ENCODE measurements at places on chromosomes 13 and 19. TPM values are rescaled to one million over a fixed set of nuclear protein-coding genes. Genes with fewer than 3 reads are reported as not detected.

- DNase-seq: no peak
Measured at GRCh38 chr19:44850641-44851109, 4.6 kb downstream of the NECTIN2 start.

DNA sequence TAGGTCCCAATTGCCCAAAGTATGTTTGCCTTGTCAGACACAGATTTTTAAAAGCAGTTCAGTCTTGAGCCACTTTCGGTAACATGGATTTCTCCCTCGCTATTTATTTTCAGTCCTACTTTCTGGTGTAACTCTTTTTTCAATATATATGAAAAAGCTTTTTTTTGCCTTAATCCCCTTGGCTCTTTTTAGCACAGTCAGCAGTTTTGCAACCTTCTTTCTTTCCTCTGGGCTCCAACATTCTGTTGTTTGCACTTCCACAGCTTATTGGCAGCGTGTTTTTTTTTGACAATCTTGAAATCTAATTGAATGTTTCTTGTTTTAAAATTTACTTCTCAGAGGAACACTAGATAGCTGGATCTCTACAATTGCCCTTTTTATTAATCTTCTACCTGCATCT is 429.3 kb upstream of the NBEA start:
- DNase-seq: no peak

Gene PSG1
- total RNA-seq: not detected

Gene CEACAM20
- not detected for total RNA-seq

DNA sequence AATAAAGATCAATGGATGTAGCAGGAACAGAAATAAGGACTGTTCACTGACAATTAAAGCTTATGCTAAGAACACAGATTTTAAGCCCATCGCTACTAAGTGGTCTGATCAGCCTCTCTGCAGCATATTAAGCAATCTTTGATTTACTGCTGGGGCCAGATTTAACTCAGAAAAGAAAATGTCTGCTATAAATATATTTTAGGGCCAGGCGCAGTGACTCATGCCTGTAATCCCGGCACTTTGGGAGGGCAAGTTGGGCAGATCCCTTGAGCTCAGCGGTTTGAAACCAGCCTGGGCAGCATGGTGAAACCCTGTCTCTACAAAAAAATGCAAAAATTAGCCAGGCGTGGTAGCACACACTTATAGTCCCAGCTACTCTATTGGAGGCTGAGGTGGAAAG is 43.0 kb downstream of the METTL21C start:
- DNase-seq: no peak

DNA sequence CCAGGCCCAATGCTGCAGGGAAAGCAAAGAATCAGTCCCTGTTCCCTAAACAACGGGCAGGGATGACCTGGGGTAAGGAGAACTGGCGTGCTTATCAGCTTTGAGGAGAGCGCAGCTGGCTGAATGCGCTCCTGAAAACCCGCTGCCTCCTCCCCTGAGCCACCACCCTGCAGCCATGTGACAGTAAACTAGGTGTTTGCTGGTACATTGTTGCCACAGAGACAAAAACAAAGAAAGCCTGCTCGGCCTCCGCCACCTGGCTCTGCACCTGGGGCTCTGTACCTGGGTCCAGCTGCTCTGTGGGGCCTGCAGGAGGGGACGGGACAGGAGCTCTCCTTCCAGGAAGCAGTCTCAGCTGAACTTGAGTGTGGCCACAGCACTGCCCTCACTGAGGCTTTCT is 21.8 kb downstream of the MCF2L start:
- peak; percentile 30 for DNase-seq

GRCh38 chr13:41304551-41304950 is 6.5 kb upstream of the NAA16 start:
- no peak for DNase-seq

- no peak for DNase-seq
Measured at GRCh38 chr19:31071136-31071855, 277.9 kb downstream of the TSHZ3 start.

DNA sequence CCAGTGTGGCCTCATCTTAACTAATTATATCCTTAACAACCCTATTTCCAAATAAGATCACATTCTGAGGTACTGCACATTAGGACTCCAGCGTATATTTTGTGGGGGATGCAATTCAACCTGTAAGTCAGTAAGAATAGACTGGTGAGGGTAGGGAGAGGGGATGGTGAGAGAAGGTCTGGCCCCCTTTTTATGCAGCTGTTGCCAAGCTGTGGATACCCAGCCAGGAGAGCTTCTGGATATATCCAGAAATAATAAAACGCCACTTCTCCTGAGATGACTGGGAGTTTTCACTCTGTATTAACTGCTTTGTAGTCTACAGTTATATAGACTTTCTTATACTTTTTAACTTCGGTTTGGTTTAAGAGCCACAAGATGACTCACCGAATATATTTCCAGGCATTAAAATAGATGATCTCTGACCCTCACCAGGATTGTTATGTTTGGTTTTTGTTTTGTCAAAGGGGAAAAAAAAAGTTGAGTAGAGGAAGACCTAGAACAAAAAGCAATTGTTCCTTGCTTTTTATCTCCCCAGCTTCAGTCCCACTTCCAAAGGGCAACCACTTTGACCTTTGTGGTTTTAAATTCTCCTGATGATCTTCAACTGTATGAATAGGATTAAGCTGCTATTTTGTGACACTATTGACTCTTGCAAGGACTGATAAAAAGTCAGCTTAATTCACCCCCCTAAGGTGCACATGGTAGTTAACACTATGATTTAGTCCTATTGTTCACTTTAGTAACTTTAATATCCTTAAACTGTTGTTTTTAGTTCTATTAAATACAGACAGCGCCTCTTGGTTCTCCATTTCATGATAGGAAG is 3.1 kb upstream of the NEK3 start:
- DNase-seq: no peak

DNA sequence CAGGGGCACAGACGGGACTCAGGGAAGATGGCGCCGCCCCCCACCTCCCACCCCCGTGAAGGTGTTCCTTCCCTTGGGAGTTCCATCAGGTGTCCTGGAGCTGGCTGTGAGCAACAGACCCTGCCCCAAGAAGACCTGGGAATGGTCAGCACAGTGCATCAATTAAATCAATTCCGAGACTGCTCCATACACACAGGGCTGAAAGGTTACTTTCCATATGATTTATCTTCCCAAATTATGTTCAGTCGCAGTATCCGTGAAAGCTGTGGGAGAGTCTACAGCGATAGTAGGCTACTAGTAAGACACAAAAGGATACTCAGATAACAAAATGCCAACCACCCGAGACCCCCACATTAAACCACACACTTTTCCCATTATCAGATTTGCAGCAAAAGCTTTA is 71.8 kb upstream of the PABPC3 start:
- DNase-seq: no peak

GRCh38 chr19:36106441-36106840 is 4.5 kb upstream of the OVOL3 start:
- DNase-seq: no peak

Gene URAD
- total RNA-seq: not detected

Gene JAK3
- total RNA-seq: 1.9 TPM

DNA sequence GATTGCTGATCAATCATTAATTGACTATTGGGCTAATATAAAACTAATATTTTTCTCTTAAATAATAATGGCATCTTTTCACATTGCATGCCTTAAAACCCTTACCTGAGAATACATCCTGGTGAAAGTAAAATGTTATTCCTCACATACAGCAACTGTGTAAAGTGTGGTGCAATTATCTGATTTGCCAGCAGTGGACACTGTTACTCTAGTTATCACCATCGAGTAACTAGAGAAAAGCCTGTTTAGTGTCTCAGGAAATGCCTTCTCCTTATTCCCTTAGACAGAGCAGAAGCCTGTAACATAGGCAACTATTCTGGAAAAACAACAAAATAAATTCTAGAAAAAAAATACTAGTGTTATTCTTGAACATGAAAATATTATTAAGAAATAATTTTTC is 459.8 kb downstream of the FGF14 start:
- DNase-seq: no peak

Gene SLAIN1
- total RNA-seq: 4.6 TPM

Gene RFXANK
- total RNA-seq: 39.9 TPM

DNA sequence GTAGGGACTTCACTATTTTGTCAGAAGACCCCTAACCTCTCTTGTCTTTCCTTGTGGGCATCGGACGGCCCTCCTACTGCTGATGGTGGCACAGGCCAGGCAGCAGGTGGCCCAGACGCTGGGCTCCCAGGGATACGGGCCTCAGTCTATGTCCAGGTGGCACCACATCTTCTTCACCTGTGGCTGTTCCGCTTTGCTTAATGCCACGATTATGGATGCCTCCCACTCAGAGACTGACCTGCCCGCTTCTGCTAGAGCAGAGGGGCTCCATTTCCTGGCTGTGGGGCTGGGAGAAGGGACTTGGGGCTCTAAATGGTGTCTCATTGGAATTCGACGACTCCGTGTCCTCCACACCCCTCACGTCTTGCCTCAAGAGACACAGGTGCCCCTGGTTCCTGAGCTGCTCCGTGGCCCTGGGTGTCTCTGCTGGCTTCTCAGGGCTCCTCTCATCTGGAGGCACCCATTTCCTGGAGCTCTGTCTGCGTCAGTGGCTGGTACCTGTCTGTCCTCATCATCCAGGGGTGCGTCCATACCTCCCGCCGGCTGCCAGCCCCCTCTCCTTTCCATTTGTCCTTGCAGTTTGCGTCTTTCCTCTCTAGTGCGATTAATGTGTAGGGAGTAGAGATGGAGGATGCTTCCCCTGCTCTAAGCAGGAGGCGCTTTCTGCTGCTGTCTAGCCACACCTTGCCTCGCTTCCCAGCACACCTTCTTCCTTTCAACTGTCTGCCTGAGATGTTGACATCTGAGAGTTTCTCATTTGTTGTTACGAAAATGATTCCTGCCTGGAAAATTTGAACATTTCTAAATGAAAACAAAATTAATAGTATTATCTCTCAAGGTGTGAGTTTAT is 63.4 kb downstream of the TEX29 start:
- no peak for DNase-seq

GRCh38 chr13:28636069-28636468 is 22.9 kb upstream of the POMP start:
- no peak for DNase-seq

DNA sequence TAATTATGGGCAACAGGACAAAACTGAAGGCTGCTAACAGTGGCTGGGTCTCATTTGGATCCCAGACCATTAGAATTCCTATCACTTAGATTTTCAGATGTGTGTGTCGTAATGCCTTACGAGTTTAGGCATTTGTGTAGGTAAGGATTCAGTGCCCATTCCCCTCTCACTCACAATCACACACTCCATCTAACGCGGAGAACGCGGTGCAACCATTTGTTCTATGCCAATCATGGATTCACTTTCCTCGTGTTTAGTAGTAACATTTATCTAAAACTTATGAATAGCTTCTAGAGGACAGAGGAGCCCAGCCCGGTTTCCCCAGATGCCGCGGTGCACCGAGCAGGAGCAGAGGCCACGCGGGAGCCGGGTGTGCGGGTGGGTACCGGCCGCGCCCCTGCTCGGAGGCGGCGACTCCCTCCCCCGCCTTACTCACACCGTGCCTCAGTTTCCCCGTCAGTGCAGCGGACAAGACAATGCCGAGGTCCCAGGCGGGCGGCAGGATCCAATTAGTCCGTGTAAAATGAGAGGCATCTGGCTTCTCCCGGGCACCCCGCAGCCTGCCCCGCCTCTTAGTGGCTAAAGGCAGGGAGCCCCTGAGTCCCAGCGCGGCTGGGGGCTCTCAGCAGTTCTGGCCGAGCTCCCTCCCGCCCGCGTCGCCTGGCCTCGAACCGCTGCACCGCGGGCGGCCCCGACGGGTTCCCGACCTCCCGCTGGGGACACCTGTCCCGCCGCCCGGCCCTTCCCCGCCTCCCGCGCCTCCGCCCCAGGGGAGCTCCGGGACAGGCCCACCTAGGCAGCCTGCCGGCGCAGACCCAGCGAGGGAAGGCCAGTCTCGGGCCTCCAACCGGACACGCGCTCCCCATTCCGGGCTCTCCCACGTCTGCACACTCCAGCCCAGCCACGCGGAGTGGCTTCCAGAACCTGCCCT is 5.9 kb upstream of the C1QTNF9B start:
- DNase-seq: peak; percentile 56

DNA sequence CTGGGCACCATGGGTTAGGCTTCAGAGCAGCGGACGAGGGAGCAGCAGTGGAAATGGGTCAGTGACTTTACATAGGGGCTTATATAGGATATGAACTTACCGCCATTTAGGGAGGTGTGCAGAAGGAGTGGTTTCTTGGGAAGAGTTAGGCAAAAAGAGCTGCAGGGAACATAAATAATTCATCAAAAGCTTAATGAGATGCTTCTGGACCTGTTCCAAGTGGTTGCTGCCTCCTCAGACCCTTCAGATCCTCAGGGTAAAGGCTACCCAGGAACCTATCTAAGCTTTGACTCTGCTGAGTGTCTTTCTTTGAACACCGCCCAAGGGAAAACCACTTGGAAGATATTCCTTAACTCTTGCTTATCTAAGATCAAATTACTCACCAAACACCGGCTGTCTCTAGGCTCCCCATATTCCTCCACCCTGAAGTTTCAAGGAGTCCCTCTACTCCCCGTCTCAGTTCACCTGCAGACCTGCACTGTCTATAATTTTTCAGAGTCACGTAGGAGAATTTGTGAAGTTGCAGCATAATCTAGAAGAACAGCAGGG is at the start of gene IGFL4:
Gene IGFL4 (minus strand): TSS at position 51 of the 549 bp plus-strand sequence. CDS start 40 bp downstream, at position 11.
- DNase-seq: no peak

GRCh38 chr13:83883061-83883523 is 818 bp upstream of the SLITRK1 start:
- no peak for DNase-seq

DNA sequence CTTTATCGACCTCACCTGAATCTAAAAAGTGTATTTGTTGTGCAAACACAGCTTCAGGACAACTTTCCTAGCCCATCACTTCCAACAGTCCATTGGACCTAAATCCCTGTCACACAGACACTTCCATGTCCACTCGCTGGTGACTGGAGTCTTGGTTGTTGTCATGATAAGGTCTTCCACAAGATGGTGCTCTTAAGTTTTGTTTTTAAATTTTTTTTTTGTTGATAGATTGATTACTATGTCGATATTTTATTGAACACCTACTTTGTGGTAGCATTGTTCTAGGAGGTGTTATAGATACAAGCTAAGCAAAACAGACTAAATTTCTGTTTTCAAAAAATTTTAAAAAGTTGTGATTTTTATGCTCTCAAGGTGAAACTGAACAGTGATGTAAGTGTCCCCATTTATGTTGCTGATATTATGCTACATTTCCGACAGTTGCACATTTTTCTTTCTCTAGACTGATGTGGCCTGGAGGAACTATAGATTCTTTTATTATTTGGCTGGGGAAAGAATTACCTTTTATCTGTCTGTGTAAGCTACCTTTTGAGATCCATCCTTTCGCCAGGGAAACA is 8.1 kb upstream of the ERICH6B start:
- DNase-seq: no peak

Gene PDX1
- total RNA-seq: not detected

GRCh38 chr19:40241125-40241808 is 14.8 kb upstream of the CCNP start:
- peak; percentile 15 for DNase-seq

Gene CRX
- not detected for total RNA-seq

Gene PLIN3
- total RNA-seq: 34.0 TPM

- peak; percentile 82 for DNase-seq
Measured at GRCh38 chr13:33611121-33611805, 206.7 kb upstream of the RFC3 start.

Gene PROZ
- total RNA-seq: not detected

Measured in Right ventricle myocardium inferior (tissue), 1 donor.